ENCODE measurements at places on chromosomes 3 and 15.

DNA sequence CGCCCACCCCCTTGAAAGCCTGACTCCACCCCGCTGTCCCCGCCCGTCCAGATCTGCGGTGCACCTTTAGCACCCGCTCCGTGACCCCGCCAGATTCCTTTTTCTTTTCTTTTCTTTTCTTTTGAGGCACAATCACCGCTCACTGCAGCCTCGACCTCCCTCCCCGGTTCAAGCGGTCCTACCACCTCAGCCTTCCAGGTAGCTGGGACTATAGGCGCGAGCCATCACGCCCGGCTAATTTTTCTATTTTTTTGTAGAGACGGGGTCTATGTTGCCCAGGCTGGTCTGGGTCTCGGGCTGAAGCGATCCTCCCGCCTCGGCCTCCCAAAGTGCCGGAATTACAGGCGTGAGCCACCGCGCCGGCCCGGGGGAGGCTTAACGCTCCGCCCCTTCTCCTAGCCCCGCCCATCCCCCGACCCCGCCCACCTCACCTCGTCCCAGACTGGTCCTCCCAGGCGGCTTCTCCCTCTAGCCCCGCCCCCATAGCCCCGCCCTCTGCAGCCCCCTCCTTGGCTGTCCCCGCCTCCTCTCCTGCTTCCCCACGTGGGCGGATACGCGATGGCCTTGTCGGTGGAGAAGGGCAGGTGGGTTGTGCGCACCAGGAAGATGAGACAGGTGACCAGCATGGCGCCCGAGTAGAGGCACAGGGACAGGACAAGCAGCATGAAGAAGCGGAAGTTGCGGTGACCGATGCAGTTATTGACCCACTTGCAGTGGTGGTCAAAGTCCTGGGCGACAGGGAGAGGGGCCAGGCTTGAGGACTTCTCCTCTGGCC lies 3.2 kb downstream of the ZDHHC19 start:
- DNase-seq, result peak; percentile 88

DNA sequence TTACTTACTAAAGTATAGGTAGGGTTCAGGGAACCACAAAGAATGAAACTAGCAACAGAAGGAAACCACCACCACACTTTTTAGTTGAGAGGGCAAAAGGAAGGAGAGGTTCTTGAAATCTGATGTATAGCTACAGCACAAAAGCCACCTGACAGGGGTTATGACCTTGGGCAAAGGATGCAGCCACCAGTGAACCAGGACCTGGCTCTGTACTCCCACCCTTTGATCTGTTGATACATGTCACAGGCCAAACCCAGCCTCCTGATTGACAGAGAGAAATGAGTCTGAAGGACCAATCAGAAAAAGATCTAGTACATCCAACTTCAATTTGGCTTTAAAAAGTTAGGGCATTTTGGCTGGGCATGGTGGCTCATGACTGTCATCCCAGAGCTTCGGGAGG lies 20.0 kb upstream of the BLM start:
- DNase-seq, result no peak

- DNase-seq, result no peak
These were observed 42.2 kb downstream of the GMPS start for GRCh38 chr3:155912579-155913190.

- no peak for DNase-seq
These were observed 45.0 kb upstream of the FOXP1 start for GRCh38 chr3:71628522-71628921.

DNA sequence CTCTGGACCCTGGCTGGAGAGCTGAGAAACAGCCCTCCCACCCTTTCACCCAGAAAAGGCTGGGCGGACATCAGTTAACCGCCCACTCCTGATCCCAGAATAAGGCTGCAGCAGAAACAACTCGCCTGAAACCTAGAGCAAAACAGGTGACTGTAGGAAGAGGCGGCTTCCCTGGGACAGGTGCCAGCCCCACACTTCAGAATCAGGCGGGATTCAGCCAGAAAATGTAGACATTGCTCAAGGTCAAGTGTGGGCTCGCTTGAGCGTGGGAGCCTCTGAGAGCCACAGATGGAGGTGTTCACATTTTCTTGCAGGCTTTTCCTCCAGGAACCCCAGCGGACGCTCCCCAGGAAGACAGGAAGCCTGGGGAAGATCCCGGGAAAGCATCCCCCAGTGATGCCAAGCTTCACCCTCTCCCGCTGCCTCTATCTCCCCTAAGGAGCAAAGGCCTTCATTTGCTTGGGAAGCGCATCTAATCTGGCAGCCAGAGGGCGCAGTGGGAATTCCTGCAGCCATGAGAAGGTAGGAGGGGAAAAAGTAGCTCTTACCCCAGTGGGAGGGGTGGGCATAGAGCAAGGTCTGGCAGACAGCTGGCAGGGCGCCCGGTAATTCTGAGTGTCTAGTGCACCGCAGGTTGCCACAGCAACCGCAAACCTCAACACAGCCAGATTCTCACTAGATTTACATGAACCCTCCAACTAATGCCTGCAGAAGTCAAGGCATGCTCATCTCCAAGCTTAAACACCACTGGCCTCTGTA lies 77.7 kb downstream of the OCA2 start:
- no peak for DNase-seq
